ENCODE measurements at places on chromosomes 7 and 10.

GRCh38 chr7:67313213-67313612, 316.6 kb downstream of the TYW1 start:
- H3K36me3 ChIP-seq = peaks cover 11% of the 10 kb centered on the region
- DNase-seq = no peak
- no peak overlapping the region for H3K4me3 ChIP-seq

DNA sequence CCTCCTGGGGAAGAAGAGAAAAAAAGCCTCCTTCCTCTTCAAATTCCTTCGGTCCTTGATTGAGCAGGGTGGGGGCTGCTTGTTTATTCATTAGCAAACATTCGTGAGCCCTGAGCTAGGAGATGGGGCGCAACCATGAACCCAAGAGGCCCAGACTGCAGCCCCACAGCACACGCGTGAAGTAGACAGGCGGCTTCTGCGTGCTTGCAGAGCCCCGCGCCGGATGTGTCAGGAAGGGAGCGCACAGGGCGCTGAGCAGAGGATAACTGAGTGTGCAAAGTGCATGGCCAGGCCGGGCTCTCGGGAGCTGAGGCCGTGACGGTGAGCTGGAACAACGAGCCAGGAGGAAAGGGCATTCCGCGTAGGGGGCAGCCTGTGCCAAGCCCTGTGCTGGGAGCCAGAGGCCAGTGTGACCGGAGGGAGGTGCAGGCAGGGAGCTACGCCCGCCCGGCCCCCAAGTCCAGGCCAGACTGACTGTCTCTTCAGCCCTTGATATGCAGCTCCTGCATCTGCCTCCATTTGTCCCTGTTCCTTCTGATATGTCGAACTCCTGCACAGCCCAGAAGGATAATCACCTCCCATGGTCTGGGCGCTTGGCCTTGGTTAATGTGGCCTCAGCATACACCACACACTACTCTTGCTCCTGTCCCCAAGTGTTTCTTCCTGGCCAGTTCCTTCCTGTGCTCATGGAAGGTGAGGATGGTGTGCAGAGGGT, 4.6 kb downstream of the FOXL3 start:
- no peaks in the 10 kb centered on the region for H3K36me3 ChIP-seq
- no peaks in the 10 kb centered on the region for H3K27me3 ChIP-seq
- DNase-seq = no peak
- no peak overlapping the region for H3K27ac ChIP-seq
- H3K4me1 ChIP-seq = no peaks in the 10 kb centered on the region

GRCh38 chr7:138000081-138000701, 1.7 kb downstream of the CREB3L2 start:
- peak overlapping the region; percentile 4 for H3K27ac ChIP-seq
- no peaks in the 10 kb centered on the region for H3K36me3 ChIP-seq
- peak overlapping the region; percentile 93 for H3K4me3 ChIP-seq
- peak; percentile 79 for DNase-seq
- H3K27me3 ChIP-seq = no peaks in the 10 kb centered on the region

GRCh38 chr7:74373536-74373935, 80.2 kb upstream of the GTF2IRD1 start:
- H3K4me1 ChIP-seq = peaks cover 8% of the 10 kb centered on the region
- no peaks in the 10 kb centered on the region for H3K36me3 ChIP-seq
- peaks cover 31% of the 10 kb centered on the region for H3K27me3 ChIP-seq
- no peak for DNase-seq
- no peak overlapping the region for H3K4me3 ChIP-seq
- no peak overlapping the region for H3K27ac ChIP-seq

- no peak overlapping the region for H3K27ac ChIP-seq
- H3K27me3 ChIP-seq = no peaks in the 10 kb centered on the region
- H3K36me3 ChIP-seq = no peaks in the 10 kb centered on the region
- no peaks in the 10 kb centered on the region for H3K4me1 ChIP-seq
These were observed 236.1 kb downstream of the NXPH1 start for GRCh38 chr7:8669501-8669851.

DNA sequence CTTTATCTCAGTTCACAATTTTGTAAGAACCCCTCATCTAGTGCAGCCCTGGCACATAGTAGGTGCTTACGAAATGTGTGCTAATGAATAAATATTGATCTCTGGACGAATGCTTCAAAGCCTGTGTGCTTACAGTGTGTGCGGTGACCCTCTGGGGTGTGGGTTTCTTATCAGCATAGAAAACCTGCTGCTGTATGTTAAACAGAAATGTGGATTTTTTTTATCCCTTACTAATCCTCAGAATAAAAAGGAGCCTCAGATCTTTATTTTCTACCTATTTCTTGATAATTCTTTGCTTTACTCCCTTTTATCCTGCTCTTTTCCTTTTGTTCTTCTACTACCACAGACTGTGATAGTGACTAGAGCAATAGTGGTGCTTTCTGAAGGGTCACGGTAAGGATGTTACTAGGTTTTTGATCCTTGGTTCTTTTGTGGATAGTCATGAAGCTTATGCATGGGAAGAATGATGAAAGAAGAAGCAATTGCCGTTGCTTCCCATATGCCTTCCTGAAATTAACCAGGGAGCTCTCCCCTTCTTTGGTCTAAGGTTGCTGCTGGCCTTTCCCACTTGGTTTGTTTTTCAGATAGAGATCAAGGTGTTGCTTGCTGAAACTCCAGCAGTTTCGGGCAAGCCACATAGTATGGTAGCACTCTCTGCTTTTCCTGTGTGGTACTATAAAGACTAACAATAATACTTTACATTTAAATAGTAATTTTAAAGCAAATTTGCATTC, 44.7 kb downstream of the SPAG6 start:
- no peaks in the 10 kb centered on the region for H3K4me1 ChIP-seq
- no peak for DNase-seq
- no peak overlapping the region for H3K27ac ChIP-seq
- H3K36me3 ChIP-seq = no peaks in the 10 kb centered on the region
- H3K4me3 ChIP-seq = no peak overlapping the region

GRCh38 chr7:101803203-101804087, 14.0 kb upstream of the CUX1 start:
- H3K27ac ChIP-seq = no peak overlapping the region
- no peak for DNase-seq
- peaks cover 4% of the 10 kb centered on the region for H3K4me1 ChIP-seq
- peaks cover 43% of the 10 kb centered on the region for H3K27me3 ChIP-seq

GRCh38 chr7:74587435-74588126, 69.9 kb upstream of the GTF2I start:
- peaks cover 19% of the 10 kb centered on the region for H3K4me1 ChIP-seq
- no peaks in the 10 kb centered on the region for H3K27me3 ChIP-seq
- no peaks in the 10 kb centered on the region for H3K36me3 ChIP-seq
- H3K4me3 ChIP-seq = no peak overlapping the region
- peak overlapping the region; percentile 86 for H3K27ac ChIP-seq

GRCh38 chr7:143408252-143408685, 387 bp downstream of the EPHA1 start:
- peaks cover 24% of the 10 kb centered on the region for H3K4me1 ChIP-seq
- H3K27me3 ChIP-seq = peaks cover 9% of the 10 kb centered on the region
- no peak overlapping the region for H3K27ac ChIP-seq
- no peaks in the 10 kb centered on the region for H3K36me3 ChIP-seq
- H3K4me3 ChIP-seq = peak overlapping the region; percentile 53
- DNase-seq = peak; percentile 52

- H3K27ac ChIP-seq = no peak overlapping the region
- H3K4me3 ChIP-seq = no peak overlapping the region
- peaks cover 3% of the 10 kb centered on the region for H3K4me1 ChIP-seq
These were observed 367.9 kb upstream of the MBL2 start for GRCh38 chr10:53140506-53140905.

GRCh38 chr7:7861211-7861633, 107.4 kb upstream of the GLCCI1 start:
- H3K27me3 ChIP-seq = no peaks in the 10 kb centered on the region
- no peak for DNase-seq
- no peaks in the 10 kb centered on the region for H3K36me3 ChIP-seq
- H3K4me3 ChIP-seq = no peak overlapping the region
- H3K27ac ChIP-seq = no peak overlapping the region

GRCh38 chr10:132062641-132063390, 2.9 kb upstream of the JAKMIP3 start:
- peaks cover 10% of the 10 kb centered on the region for H3K4me1 ChIP-seq
- peaks cover 22% of the 10 kb centered on the region for H3K27me3 ChIP-seq
- H3K4me3 ChIP-seq = no peak overlapping the region
- H3K27ac ChIP-seq = no peak overlapping the region

DNA sequence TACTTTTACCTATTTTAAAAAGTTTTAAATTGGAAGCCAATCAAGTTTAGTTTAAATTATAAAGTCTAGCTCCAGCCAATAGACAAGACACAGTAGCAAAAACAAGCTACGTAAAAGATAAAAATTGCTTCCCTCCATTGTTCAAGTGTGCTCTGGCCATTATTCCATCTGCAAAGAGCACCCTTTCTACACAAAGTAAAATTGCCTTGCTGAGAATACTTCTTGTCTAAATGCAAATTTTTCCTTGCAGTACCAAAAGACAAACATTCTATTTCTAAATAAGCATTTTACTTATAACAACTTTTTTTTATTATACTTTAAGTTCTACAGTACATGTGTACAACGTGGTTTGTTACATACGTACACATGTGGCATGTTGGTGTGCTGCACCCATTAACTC, 75.9 kb upstream of the ZNF746 start:
- no peaks in the 10 kb centered on the region for H3K27me3 ChIP-seq
- no peak overlapping the region for H3K27ac ChIP-seq
- H3K4me1 ChIP-seq = peaks cover 24% of the 10 kb centered on the region
- H3K4me3 ChIP-seq = no peak overlapping the region
- H3K36me3 ChIP-seq = no peaks in the 10 kb centered on the region
